ENCODE measurements at places on chromosomes 13 and 19.

DNA sequence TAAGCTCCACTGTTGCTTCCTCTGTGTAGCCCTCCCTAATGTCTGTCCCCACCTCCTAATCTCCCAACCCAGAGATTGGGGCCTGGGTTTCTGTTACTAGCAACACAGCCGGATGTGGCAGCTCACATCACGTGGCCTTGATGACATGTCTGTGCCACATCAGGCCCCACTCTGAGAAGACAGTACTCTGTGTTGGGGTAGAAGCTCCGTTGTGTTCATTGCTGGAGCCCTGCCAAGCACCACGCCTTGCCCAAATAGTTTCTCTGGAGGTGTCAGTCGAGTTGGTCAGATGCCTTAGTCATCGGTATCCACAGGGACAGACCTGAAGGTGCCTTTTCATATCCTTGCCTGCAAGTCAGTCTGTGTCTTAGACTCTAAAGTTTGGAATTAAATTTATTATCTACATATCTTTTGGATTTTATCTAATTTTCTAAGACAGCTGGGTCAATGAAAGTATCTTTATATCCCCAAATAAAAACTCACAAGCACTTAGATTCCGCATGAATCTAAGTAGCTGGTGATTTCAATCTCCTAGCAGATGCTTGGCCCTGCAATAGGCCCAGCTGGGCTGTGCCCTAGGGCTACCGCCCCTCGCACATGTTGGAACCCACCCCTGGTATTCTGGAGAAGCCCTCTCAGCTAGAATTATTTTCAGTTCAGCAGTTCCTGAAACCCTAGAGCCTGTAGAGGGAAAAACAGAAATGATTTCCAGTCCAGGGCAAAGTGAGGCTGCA is 204.0 kb upstream of the TSHZ3 start:
- DNase-seq, result no peak

DNA sequence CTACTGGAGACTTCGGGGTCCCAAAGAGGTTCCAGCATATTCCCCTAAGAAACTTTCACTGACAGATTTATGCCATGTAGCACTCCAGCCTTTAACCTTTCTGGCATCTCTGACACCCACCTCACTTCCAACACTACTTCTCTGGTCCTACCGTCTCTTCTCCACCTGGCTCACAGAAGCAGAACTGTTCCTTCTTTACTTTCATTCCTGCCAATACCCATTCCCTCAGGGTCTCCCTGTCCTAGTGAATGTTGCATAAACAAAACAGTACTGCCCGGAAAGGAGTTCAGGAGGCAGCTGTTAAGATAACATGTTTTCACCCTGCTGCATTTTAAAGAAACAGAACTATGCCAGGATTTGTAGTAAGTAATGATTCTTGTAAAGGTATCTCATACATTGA is 136.0 kb upstream of the MIR17HG start:
- DNase-seq, result no peak

DNA sequence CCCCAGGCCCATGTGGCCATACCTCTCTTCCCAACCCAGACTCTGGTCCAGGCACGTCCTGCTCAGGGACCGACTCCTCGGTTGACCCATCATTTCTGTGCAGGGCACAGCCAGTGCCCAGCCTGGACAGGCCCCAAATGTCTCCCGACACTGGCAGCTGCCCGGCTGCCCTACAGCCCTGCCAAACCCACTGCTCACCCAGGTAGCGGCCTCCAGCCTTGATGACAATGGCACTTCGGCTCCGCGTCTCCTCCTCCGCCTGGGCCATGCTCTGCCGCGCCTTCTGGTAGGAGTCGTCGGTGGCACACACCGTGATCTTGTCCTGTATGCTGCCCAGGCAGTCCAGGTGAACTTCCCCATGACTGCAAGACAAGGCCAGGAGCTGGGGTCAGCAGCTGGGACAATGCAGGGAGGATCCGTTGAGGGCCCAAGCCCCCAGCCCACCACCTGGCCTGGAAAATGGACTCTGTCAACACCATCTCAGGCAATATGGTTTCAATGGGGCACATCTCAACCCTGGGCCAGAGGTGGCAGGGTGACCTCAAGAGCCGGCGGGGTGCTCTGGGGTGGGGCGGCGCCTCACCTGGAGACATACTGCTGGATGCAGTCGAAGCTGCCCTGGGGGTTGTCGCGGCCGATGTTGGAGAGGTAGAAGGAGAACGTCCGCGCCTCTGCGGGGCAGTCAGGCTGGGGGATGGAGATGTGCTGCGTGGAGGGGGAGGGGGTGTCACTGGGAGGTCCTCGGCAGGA is 27.5 kb upstream of the ISYNA1 start:
- DNase-seq, result no peak

GRCh38 chr13:94595001-94595949 is 677 bp downstream of the TGDS start:
- DNase-seq, result no peak

DNA sequence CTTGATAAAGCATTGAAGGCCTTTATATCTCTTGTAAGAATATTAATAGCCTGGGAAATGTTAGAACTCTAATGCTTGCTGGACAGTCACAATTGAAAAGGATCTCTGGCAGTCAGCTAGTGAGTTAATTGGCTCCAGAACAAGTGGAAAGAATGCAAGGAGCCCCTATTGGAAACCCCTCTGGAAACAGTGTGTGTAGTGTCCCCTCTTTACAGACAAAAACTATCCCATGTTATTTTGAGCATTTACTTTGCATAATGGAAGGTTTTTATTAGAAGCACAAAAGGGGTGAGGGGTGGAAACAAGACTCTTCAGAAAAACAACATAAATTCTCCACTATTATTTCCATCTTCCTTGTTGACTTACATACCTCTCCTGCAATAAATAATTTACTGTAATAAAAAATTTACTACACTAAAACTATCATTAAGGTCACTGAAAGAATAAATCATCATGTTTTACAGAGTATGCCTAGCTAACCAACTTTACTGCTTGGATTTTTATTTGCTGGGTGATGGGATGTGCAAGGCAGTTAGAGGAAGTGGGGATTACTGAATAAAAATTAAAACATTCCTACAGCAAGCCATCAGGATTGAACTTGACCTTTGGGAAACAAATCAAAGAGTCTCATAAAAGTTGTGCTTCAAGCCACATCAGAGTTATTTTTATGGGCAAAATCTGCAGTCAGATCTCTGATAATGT is 610.4 kb downstream of the TBC1D4 start:
- DNase-seq, result no peak

DNA sequence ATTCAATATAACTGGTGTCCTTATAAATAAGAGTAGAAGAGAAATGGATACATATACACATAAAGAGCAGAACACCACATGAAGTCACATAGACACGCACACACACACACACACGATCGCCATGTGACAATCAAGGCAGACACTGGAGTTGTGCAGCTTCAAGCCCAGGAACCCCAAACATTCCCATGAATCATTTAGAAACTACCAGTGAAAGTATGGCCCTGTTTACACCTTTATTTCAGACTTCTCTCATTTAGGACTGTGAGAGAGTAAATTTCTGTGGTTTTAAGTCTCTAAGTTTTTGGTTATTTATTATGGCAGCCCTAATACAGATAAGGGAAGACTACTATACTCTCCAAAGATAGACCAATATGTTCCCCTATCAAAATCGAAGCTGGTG is 20.4 kb upstream of the TNFSF13B start:
- no peak for DNase-seq

- no peak for DNase-seq
These were observed 1.5 kb downstream of the GRK1 start for GRCh38 chr13:113668491-113668971.

GRCh38 chr13:113086031-113086750 is 19.4 kb upstream of the F7 start:
- DNase-seq, result no peak

DNA sequence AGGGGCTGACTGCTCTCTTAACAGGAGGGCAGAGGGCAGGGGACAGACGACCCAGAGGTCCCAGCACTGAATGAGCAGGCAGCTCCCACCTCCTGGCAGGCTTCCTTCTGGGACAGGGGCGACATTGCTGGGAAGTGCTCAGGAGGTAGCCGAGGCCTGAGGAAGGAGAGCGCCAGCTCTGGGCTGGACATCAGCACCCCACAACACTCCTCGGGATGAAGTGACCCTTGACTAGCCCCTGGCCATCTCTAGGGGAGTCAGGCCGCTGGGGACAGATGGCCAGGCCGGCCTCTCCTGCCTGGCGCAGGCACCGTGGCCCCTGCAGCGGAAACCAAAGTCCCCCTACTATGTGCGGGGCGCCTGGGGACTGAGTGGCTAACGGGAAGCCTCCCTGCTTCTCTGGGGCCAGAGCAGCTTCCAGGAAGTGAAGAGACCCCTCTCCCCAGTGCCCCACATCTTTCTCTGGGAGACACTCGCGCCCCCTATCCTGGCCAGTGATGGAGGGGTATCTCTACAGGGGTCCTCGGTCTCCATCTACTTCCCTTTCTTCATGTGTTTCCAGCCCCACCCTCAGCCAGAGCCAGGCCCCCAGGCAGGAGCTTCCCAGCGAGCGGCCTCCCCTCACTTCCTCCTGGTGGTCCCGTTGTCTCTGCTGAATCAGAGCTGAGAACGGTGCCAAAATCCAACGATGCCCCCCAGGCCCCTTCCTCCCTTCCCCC is 10.1 kb downstream of the PRR36 start:
- no peak for DNase-seq

GRCh38 chr13:21675095-21675991 is 4.5 kb downstream of the FGF9 start:
- peak; percentile 31 for DNase-seq

DNA sequence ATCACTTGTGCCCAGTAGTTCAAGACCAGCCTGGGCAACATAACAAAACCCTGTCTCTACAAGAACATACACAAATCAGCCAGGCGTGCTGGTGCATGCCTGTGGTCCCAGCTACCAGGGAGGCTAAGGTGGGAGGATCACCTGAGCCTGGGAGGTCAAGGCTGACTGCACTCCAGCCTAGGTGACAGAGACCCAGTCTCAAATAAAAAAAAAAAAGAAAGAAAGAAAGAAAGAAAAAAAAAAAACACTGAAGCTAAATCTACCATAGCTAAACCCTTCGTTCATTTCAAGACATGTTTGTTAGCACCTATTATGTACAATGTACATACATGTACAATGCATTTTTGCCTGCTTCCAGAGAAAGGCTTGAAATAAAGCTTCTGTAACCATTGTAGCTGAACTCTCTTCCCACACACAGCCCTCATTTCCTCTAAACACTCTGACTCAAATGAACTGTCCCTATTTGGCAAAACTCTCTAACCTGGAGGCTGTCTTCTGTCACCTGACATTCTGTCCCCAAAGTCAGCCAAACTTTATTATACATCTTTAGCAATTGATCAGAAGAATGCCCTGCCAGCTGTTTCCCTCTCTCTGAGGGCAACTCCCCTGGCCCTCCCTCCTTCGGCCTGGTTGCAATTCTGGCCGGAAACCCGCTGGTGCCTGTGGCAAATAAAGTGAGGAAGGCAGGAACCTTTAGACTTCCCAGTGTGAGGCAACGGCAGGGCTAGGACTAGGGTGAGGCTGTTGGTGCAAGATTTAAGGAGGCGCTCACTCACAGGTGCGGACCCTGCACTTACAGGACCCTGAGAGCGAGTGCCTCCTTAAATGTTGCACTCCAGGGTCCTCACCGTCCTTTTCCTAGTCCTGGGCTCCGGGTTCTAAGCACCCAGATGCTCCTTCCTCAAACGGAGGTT is 1.8 kb downstream of the ETHE1 start:
- DNase-seq, result no peak

- no peak for DNase-seq
These were observed 12.1 kb upstream of the LGALS14 start for GRCh38 chr19:39692166-39692565.

GRCh38 chr13:79663435-79663834 is 182.5 kb downstream of the NDFIP2 start:
- DNase-seq, result no peak

GRCh38 chr19:49938662-49939061 is 9.4 kb upstream of the NUP62 start:
- DNase-seq, result no peak

- DNase-seq, result peak; percentile 81
These were observed at the start of gene TRAPPC5 for GRCh38 chr19:7680606-7681339. Gene TRAPPC5, plus strand, starts transcription at chr19:7680833. Its CDS starts 1,421 bp downstream, at chr19:7682254.

GRCh38 chr19:31350033-31350692 is 927 bp upstream of the TSHZ3 start:
- no peak for DNase-seq

DNA sequence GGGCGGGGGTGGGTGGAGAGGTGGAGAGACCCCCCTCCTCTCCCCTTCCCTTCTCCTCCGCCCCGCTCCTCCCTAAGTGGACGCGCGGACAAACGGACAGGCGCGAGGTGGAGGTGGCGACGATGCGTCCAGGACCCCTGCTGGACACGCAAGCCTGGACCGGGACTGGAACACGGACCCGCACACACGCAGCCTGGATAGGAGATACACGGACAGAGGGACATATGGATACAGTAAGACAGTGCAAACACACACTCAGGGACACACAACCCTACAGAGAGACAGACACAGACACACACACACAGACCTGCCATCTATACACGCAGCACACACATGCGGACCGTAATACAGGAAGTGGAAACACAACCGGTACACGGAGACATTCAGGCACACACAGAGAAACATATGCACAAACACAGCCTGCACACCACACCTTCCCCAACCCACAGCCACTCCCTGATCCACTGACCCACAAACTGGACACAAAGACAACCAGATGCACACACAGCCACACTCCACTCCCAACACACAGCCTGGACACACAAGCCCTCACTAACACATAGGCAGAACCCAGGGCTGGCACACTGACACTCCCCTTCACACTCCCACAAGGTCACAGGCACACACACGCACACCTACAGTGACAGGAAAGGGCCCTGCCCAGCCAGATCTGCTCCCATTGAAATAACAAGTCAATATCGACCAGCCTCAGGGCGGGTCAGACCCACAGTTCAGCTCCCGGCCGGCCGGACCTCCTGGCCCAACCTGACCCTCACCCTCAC is 696 bp upstream of the ERFL start:
- no peak for DNase-seq

DNA sequence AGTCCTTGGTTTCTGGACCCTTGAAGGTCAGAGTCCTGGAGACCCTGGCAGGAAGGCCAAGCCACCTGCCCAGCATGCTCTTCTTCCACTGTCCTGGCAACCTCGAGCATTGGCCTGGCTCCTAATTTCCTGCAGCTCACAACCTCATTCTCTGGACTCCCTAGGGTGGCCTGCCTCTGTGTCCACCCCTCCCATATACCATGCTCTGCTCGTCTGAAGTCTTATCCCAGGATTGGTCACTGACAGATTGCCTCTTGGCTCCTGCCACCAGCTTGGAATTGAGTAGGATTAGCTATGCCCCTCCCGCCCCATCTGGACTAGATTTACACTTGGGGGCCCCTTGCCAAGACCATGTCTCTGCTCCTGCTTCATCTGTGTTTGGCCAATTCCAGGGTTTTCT is 17.1 kb upstream of the WASF3 start:
- no peak for DNase-seq

GRCh38 chr13:73190477-73190876 is 131.7 kb downstream of the KLF5 start:
- DNase-seq, result no peak

DNA sequence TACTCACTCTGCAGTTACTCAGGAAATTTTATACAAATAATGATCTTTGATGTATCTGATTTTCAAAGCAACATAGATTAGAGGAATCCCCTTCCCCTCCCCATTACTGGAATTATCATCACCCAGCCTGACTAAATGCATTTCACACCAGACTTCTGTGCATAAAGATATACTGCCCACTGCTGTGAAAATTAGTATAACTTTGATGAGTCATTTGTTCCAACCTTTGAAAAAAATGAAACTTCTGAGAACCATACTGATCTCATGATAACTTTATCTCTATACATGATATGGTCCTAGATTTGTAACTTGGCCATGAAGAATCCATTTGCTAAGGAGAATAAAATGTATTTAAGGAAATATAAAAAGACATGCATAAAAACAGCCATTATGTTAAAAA is 63.9 kb downstream of the GPC6 start:
- no peak for DNase-seq

GRCh38 chr19:29259867-29260281 is 46.9 kb upstream of the UQCRFS1 start:
- no peak for DNase-seq
